CD4-positive, alpha-beta T cell (primary cell): ENCODE measurements at places on chromosomes 5 and 9.

- H3K4me1 ChIP-seq: no peaks in the 10 kb centered on the region
- no peak overlapping the region for H3K27ac ChIP-seq
- no peak for DNase-seq
- peaks cover 4% of the 10 kb centered on the region for H3K27me3 ChIP-seq
- no peak overlapping the region for H3K4me3 ChIP-seq
Observed at GRCh38 chr9:98897745-98898144, 46.0 kb upstream of the COL15A1 start.

DNA sequence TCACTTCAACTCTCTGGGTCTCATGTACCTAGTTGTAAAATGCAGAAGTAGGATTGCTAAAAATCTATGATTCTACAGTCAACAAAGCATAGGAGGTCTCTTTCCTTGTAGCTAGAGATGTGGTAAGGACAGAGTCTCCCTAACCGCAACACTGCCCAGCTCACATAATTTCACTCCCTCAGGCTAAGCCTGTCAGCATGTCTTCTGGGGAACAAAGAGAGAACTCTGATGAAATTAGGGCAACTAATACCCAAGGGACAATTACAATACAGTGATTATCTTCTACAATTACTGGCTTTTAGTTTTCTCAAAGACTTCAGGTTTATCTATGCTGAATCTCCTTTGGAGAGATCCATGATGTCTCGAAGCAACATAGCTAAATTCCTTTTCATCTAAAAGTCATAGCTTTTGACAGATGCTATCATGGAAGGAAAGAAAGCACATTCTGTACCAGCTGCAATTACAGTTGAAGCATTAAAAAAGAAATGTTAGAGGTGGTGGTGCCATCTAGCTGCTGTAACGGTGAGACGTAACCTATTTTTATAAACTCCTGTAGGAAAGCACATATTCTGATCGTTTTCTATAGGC lies 141.1 kb upstream of the TARS1 start:
- H3K36me3 ChIP-seq: no peaks in the 10 kb centered on the region
- no peak for DNase-seq
- H3K27ac ChIP-seq: no peak overlapping the region
- no peaks in the 10 kb centered on the region for H3K4me1 ChIP-seq
- H3K4me3 ChIP-seq: no peak overlapping the region
- no peaks in the 10 kb centered on the region for H3K27me3 ChIP-seq

- no peak overlapping the region for H3K4me3 ChIP-seq
- no peaks in the 10 kb centered on the region for H3K27me3 ChIP-seq
- H3K27ac ChIP-seq: no peak overlapping the region
- DNase-seq: no peak
- H3K4me1 ChIP-seq: no peaks in the 10 kb centered on the region
Observed at GRCh38 chr5:91864962-91865361, 481.8 kb upstream of the ARRDC3 start.

- no peaks in the 10 kb centered on the region for H3K4me1 ChIP-seq
- H3K36me3 ChIP-seq: no peaks in the 10 kb centered on the region
- no peak overlapping the region for H3K27ac ChIP-seq
- no peaks in the 10 kb centered on the region for H3K27me3 ChIP-seq
Observed at GRCh38 chr9:120214332-120214731, 365.6 kb downstream of the CDK5RAP2 start.

DNA sequence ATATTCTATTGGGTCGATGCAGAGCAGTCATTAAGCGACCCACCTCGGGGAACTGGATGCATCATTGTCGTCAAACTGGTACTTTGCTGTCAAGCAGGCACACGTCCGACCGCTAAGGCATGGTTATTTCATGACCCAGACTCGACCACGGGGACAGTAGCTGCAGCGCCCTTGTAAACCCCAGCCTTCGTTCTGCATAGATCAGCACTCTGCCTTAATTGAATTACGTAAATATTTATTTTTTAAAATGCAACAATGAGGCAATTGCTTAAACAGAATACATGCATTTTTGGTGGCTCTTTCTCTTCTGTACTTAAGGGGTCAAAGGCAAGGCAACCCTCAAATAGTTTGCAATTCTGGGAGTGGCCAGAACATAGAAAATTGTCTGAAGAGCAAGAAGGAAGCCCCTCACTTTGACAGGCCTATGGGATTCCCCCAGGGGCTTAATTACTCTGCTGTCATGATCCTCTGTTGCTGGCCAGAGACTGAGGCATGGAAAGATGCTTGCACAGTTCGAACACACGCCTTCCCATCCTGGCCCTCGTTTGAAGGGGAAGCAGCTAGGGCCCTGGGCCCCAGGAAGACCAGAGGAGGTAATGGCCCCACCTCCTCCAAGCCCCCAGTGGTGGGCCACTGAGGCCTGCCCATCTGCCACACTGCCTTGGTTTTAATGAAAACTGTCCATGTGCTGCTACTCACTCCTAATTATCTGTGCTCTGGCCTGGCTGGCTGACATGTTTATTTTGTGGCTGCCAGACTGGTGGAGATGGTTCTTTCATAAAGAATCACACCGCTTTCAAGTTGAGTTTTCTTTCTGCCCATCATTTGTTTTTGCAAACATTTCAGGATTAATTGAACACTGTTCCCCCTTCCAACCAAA lies 169.7 kb upstream of the MAST4 start:
- H3K27ac ChIP-seq: no peak overlapping the region
- no peaks in the 10 kb centered on the region for H3K4me1 ChIP-seq
- no peaks in the 10 kb centered on the region for H3K27me3 ChIP-seq
- H3K36me3 ChIP-seq: no peaks in the 10 kb centered on the region

DNA sequence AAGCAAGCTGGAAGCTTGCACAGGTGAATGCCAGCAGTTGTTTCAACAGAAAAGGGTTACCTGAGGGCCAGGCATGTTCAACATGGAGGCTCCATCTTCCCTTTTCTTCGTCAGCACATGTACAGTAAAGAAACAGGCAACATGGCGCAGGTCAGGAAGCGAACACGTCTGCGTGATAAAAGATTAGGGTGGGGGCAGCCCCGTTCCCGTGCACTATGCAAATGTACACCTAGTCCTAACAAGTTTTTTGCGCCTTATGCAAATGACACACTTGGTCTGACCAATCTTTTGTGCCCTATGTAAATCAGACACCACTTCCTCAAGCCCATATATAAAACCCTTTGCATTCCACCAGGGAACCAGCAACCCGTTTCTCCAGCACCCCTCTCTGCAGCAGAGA lies 452.1 kb upstream of the PTPRD start:
- H3K4me1 ChIP-seq: no peaks in the 10 kb centered on the region
- DNase-seq: no peak
- no peak overlapping the region for H3K4me3 ChIP-seq
- no peak overlapping the region for H3K27ac ChIP-seq
- no peaks in the 10 kb centered on the region for H3K36me3 ChIP-seq

GRCh38 chr5:132344775-132345514 lies 24.6 kb upstream of the SLC22A5 start:
- no peak overlapping the region for H3K4me3 ChIP-seq
- H3K27me3 ChIP-seq: no peaks in the 10 kb centered on the region
- no peak for DNase-seq
- H3K4me1 ChIP-seq: no peaks in the 10 kb centered on the region
- H3K27ac ChIP-seq: no peak overlapping the region
- H3K36me3 ChIP-seq: peaks cover 3% of the 10 kb centered on the region

- DNase-seq: no peak
- peaks cover 6% of the 10 kb centered on the region for H3K27me3 ChIP-seq
- H3K27ac ChIP-seq: no peak overlapping the region
- no peaks in the 10 kb centered on the region for H3K4me1 ChIP-seq
- H3K36me3 ChIP-seq: no peaks in the 10 kb centered on the region
- no peak overlapping the region for H3K4me3 ChIP-seq
Observed at GRCh38 chr5:133367071-133367786, 245.1 kb downstream of the FSTL4 start.

GRCh38 chr5:75138689-75139088 lies 86.3 kb upstream of the GCNT4 start:
- H3K36me3 ChIP-seq: no peaks in the 10 kb centered on the region
- H3K27me3 ChIP-seq: no peaks in the 10 kb centered on the region
- H3K4me3 ChIP-seq: no peak overlapping the region
- H3K27ac ChIP-seq: no peak overlapping the region

- no peak for DNase-seq
- H3K4me3 ChIP-seq: no peak overlapping the region
- H3K36me3 ChIP-seq: no peaks in the 10 kb centered on the region
- no peaks in the 10 kb centered on the region for H3K27me3 ChIP-seq
- no peak overlapping the region for H3K27ac ChIP-seq
- no peaks in the 10 kb centered on the region for H3K4me1 ChIP-seq
Observed at GRCh38 chr5:14467886-14468285, 113.7 kb upstream of the OTULINL start.

- peaks cover 12% of the 10 kb centered on the region for H3K27me3 ChIP-seq
- no peak for DNase-seq
- no peaks in the 10 kb centered on the region for H3K36me3 ChIP-seq
- no peak overlapping the region for H3K27ac ChIP-seq
Observed at GRCh38 chr9:136314944-136315343, 11.1 kb upstream of the CCDC187 start.

- no peak for DNase-seq
- no peaks in the 10 kb centered on the region for H3K27me3 ChIP-seq
- no peaks in the 10 kb centered on the region for H3K4me1 ChIP-seq
- no peaks in the 10 kb centered on the region for H3K36me3 ChIP-seq
- no peak overlapping the region for H3K4me3 ChIP-seq
- H3K27ac ChIP-seq: no peak overlapping the region
Observed at GRCh38 chr9:110606179-110606790, 26.7 kb upstream of the SVEP1 start.

GRCh38 chr9:106712279-106712678 lies 150.7 kb upstream of the ZNF462 start:
- no peaks in the 10 kb centered on the region for H3K36me3 ChIP-seq
- H3K4me1 ChIP-seq: no peaks in the 10 kb centered on the region
- H3K27ac ChIP-seq: no peak overlapping the region
- no peaks in the 10 kb centered on the region for H3K27me3 ChIP-seq
- no peak for DNase-seq

- H3K27me3 ChIP-seq: no peaks in the 10 kb centered on the region
- H3K4me1 ChIP-seq: no peaks in the 10 kb centered on the region
- H3K4me3 ChIP-seq: no peak overlapping the region
Observed at GRCh38 chr9:130740218-130741023, 46.8 kb downstream of the EXOSC2 start.

- H3K4me3 ChIP-seq: no peak overlapping the region
- H3K36me3 ChIP-seq: no peaks in the 10 kb centered on the region
- H3K27ac ChIP-seq: no peak overlapping the region
- no peaks in the 10 kb centered on the region for H3K27me3 ChIP-seq
- H3K4me1 ChIP-seq: no peaks in the 10 kb centered on the region
Observed at GRCh38 chr9:95211028-95211427, 106.5 kb downstream of the FANCC start.

DNA sequence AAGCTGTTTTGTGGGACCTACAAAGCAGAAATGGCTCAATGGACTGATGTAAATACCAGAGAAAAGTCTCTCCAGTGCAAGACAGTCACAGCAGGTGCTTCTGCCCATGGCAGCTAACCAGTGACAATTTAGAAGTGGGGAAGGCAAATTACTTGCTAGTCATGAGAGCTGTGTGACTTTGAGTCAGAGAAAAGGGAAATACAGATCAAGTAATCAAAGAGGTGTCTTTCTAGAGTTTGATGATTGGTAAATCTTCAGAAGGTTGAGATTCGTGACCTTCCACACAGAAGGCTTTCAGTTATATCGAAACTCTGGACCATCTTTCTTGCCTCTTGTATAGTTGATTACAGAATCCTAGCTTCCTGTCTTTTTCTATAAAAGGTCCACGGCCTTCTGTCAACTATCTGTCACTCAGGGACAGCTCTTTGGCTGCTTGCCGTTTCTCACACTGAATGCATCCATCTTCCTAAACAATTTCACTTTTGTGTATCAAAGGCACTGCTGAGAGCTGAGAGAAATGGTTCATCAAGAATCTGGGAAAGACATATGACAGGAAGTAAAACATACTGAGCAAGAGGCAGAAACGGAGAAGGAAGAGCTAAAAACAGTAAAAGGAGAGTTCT lies 993.9 kb upstream of the ACO1 start:
- DNase-seq: no peak
- H3K27ac ChIP-seq: no peak overlapping the region
- H3K4me1 ChIP-seq: peaks cover 3% of the 10 kb centered on the region

- no peak for DNase-seq
- no peak overlapping the region for H3K4me3 ChIP-seq
- peaks cover 23% of the 10 kb centered on the region for H3K4me1 ChIP-seq
- no peaks in the 10 kb centered on the region for H3K36me3 ChIP-seq
- H3K27ac ChIP-seq: no peak overlapping the region
- H3K27me3 ChIP-seq: peaks cover 20% of the 10 kb centered on the region
Observed at GRCh38 chr9:129440435-129441186, 180.3 kb downstream of the C9orf50 start.
